Suppressor macrophage treated with lipopolysaccharide for 1 hour (primary cell): ENCODE measurements at places on chromosomes 1 and 21.

- DNase-seq, result no peak
Measured at GRCh38 chr1:28104866-28105467, 16.6 kb upstream of the EYA3 start.

DNA sequence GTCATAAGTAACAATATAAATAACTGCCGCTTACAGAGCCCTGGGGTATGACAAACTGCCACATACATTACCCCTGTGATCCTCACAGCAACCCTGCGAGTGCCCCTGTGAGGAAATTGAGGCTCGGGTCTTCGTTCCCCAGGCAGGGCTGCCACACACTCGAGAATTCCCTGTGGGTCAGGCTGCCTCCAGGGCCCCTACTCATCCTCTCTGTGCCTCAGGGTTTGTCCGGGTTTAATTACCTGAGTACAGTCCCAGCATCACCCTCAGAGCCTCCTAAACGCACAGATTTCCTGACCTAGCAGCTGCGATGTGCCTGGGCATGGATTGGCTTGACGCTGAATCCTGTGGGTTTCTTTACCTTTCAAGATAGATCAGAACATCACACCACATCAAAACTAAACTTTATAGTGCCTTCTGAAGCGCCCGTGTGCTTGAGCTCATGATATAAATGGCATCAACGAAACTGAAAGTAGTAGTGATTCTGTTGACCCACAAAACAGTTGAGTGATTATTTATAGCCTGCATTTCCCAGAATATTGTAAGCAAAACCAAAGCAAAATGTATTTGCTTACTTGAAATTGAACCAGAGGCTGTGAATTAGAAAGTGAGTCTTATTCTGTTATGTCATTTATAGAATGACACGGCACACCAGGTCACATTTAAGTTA lies 14.0 kb downstream of the SLC37A1 start:
- peak; percentile 55 for DNase-seq

DNA sequence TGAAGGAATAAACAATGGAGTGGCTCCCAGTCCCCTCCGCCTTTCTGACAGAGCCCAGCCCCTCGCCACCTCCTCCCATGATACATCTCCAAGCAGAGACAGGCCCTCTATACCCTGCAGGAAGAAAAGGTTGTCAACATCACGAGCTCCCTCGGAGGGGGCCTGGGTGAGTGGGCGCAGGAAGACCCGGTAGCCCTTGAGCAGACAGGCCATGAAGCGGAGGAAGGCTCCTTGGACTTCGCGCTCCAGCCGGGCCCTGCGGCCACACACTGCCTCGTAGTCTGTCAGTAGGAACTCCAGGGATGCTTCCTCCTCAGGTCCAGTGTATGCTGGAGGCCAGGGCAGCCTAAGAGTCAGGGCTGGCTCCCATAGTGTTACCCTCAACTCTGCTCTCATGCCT lies 7.0 kb downstream of the DENND4B start:
- DNase-seq, result no peak

GRCh38 chr21:15614766-15615165 lies 115.0 kb upstream of the USP25 start:
- DNase-seq, result no peak

GRCh38 chr1:178031856-178032320 lies 62.0 kb upstream of the RASAL2 start:
- DNase-seq, result peak; percentile 76

DNA sequence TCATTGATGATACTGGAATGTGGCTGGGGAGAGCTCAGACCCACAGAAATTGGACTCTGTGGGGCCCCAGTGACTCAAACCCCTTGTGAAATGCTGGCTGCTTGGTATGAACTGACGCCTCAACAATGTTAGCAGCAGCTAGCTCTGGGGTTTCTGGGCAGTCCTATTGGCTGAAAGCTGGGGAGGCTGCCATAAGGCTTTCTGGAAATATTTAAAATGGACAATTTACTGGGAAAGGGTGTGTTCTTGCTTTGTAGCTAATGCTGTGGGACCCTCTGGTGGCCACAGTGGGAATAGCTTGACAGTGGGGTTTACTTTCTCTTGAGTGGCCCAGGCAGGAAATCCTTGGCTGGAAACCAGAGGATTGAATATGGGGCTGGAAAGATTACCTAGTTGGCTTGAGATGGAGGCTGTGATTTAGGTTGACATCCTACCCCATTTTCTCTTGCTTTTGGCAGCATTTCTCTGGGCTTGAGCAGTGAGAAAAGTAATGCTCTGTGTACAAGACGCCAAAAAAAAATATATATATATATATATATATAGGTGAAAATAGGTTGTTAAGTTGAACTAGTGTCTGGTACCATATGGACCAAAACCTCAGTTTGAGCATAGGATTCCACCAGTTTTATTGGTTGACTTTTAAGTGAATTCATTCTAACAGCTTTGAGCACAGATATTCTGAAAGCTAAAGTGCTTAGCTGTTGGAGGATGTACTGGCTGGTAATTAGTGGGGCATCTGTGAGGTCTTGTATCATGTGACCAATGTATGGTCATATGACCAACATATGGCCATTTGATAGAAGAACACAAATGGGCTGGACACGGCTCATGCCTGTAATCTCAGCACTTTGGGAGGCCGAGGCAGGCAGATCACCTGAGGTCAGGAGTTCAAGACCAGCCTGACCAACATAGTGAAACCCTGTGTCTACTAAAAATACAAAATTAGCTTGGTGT lies 8.2 kb upstream of the S100A10 start:
- peak; percentile 92 for DNase-seq

GRCh38 chr1:206472886-206473285 lies 2.6 kb downstream of the IKBKE start:
- peak; percentile 74 for DNase-seq

- DNase-seq, result peak; percentile 85
Measured at GRCh38 chr1:22739648-22740385, 29.2 kb downstream of the EPHB2 start.

GRCh38 chr1:246608616-246609376 lies 42.5 kb downstream of the CNST start:
- DNase-seq, result peak; percentile 96

DNA sequence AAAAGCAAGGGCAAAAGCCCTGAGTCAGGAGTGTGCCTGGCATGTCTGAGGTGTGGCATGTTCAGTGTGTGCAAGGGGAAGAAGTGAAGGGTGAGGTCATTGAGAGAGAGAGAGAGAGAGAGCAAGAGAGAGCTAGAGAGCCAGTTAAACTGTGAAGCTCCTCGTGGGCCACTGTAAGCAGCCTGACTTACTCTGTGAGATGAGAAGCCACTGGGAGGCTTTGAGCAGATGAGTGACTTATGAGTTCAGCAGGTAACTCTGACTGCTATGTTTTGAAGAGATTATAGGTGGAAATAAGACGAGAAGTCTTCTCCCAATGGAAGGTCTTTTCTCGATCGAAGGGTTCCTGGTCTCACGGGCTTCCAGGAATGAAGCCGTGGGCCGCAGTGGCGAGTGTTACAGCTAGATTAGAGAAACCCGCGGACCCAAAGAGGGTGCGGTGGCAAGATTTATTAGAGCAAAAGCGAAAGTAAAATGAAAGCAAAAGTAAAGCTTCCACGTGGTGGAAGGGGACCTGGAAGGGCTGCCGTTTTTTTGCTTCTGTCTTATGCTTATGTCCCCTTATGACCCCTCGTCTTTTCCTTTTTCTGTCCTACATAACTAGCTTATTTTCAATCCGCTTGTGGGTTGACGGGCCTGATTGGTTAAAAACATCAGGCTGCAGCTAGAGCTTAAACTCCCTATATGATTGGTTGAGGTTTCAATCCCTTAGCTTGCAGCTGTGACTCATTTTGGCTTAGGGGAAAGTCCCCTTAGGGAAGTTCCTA lies 323.1 kb upstream of the FAM78B start:
- peak; percentile 84 for DNase-seq

DNA sequence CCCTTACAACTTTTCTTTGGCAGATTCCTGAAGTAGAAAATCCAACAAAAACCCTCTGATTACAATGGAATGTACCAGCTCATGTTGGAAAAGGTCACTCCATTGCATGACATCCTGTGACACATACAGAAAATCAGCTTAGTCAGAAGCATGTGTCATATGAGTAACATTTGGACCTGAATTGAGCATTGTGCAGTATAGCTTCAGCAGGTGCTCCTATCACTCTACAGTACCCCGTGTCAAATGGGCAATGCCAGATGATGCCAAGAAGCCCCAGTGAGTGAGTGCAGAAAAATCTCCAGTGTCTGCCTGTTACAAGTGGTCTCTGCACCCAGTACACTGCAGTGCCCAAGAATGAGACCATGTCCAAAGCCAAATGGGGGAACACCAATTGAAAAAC lies 129.7 kb upstream of the RUNX1 start:
- DNase-seq, result peak; percentile 48

GRCh38 chr1:223659711-223660110 lies 5.8 kb downstream of the CAPN8 start:
- no peak for DNase-seq

DNA sequence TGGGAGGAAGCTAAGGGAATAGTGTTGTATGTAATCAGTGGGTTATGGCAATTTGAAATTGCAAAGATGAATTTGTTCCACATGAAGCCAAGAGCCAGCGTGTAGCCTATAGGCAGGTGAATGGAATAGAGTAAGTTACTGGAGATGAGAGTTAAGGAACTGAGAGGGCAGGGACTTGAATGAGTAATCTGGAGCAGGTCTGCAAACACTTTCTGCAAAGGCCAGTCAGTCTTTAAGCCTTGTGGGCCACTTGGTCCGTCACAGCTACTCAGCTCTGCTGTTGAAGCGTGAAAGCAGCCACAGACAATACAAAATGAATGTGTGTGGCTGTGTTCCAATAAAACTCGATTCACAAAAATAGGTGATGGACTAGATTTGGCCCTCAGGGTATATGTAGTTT lies 29.2 kb downstream of the SZT2 start:
- DNase-seq, result no peak

DNA sequence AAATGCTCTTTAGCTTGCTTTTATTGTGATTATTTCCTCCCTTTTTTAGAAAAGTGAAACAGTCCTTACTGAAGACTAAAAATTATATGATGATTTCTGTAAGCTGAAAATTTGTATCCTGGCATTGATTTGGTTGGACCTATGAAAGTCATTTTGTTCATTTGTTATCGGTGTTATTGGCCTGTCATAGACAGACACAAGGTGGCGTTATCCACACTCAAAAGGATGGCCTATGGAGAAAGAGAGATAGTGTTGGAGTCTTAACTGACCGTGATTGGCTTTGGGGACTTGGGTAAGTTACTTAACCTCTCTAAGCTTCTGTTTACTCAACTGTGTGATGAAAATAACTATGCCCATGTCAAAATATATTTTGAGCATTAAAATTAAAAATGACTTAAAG lies 203.6 kb upstream of the CHODL start:
- DNase-seq, result peak; percentile 2

DNA sequence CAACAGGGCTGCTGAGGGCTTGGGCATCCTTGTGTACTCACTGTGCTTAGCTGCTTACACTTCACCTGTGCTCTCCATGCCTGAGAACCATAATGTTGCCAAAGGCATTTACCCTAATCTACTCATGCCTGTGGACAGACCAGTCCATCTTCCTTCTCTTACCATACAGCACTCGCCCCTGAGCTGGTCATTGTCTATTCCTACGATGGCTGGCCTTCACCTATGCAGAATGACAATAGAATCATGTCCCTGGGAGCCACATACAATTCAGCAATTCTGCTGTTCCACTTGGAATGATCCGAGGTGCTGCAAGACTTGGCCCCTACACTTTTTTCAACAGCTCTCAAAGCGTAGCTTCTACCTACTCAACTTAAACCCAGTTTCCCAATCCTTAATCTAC lies 96.5 kb downstream of the PAPPA2 start:
- no peak for DNase-seq
